ENCODE measurements at places on chromosomes 4 and X.

DNA sequence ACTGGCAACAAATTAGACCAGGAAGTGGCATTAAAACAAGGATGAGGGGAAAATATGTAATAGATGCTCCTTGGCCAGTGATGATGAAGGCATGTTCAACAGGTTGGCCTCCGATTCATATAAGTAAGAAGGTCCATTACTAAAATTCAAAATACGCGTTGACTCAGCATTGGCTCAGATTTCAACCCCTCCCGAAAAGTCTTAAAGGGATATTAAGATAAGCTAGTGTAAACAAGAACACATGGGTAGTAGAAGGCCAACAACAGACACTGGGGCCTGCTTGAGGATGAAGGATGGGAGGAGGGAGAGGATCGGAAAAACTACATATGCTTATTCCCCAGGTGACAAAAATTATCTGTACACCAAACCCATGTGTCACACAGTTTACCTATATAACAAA is 19.1 kb upstream of the LAP3 start:
- no peak for DNase-seq

- DNase-seq = no peak
Measured at GRCh38 chr4:109993116-109993515, 80.4 kb downstream of the EGF start.

DNA sequence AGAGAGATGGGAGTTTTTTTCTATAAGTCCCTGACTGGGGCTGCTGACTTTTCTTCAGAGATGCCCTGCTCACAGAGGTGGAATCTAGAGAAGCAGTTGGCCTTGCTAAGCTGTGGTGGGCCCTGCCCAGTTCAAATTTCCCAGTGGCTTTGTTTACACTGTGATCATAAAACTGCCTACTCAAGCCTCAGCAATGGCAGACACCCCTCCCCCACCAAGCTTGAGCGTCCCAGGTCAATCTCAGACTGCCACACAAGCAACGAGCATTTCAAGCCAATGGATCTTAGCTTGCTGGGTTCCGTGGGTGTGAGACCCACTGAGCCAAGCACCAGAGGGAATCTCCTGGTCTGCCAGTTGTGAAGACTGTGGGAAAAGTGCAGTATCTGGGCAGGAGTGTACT is 199.8 kb upstream of the WDFY3 start:
- no peak for DNase-seq

- DNase-seq = no peak
Measured at GRCh38 chrX:123899701-123900100, 39.8 kb downstream of the XIAP start.

- DNase-seq = peak; percentile 55
Measured at GRCh38 chrX:42943051-42943974, 165.3 kb upstream of the PPP1R2C start.

DNA sequence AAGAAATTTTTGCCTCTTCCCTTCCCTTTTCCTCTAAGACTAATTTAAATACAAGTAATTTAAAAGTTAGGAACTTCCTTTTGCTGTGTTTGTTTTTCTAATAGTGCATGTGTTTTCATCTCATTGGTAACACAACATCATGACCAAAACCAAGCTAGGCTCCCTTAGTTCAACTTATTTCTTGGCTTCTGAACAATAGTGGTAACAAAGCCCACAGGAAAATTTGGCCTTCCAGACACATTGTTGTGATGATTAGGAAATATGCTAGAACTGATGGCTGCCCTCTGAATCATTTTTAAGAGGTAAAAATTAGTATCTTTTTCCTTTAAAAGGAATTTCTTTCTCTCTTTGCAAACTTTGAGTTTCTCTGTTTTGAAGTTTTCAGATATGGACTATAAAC is 25.5 kb upstream of the TEC start:
- DNase-seq = no peak

- DNase-seq = no peak
Measured at GRCh38 chr4:16607241-16608066, 291.0 kb downstream of the LDB2 start.

DNA sequence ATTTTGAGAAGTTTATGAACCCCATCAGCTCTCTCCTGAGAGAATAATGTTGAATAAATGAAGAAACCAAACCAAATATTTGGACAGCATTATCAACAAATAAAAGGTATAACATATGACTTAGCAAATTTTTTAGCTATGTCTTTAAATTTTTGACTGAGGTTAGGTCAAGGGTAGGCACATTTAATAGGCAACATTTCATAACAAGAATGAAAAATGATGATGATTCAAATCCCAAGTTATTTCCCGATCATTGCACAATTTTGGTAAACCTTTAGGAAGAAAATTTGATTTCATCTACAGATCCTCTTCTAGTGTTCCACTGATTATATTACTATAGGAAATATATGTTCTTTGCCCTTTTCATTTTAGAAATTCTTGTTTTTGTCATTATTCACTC is 123.7 kb upstream of the TLR3 start:
- no peak for DNase-seq

- no peak for DNase-seq
Measured at GRCh38 chr4:8387615-8388527, 52.7 kb downstream of the ACOX3 start.

DNA sequence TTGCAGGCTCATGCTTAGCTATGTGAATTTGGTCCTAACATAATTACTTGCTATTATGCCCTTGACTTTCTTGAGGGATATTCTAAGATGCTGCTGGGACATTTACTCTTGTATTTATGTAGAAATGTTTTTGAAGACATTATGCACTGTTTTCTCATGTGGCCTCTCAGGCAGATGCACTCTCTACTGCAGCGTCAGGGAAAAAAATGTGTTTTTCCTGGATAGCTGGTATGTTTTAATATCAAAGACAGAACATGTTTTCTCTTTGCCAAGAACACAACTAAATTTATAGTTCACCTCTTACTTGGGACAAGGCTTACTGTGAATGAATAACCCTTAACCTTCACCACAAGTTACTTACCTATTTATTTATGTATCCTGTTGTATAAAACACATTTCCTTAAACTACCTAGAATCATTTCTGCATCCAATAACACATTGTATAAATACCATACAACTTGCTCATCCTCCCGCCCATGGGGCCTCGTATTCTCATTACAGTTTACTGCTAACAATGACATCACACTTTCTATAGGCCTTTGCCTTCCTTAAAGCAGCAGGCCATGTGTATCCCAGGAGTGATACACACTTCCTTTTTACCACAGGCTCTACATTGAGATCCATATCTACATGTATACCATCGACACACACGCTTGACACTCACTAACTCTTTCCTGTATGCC is 178.7 kb downstream of the SLIT2 start:
- no peak for DNase-seq

- DNase-seq = no peak
Measured at GRCh38 chr4:56892691-56893090, 15.0 kb upstream of the REST start.

DNA sequence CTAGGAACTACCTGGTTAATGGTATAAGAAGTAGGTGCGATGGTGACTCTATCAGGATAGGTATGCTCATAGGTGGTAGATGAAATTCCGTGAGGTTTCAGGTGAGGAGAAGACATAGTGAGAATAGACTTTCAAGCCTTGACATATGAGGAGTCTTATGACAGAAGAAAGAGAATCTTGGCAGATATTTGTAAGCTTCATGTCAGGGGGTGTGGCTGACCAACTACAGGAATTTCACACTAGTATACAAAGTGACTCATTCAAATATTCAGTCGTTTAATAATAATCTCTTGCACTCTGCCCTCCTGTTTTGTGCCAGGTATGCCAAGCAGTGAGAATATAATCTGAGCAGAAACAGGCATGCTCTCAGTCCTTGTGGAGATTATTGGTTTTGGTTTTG is 22.8 kb downstream of the PACRGL start:
- no peak for DNase-seq

GRCh38 chrX:22969411-22969810 is 30.3 kb upstream of the DDX53 start:
- no peak for DNase-seq

DNA sequence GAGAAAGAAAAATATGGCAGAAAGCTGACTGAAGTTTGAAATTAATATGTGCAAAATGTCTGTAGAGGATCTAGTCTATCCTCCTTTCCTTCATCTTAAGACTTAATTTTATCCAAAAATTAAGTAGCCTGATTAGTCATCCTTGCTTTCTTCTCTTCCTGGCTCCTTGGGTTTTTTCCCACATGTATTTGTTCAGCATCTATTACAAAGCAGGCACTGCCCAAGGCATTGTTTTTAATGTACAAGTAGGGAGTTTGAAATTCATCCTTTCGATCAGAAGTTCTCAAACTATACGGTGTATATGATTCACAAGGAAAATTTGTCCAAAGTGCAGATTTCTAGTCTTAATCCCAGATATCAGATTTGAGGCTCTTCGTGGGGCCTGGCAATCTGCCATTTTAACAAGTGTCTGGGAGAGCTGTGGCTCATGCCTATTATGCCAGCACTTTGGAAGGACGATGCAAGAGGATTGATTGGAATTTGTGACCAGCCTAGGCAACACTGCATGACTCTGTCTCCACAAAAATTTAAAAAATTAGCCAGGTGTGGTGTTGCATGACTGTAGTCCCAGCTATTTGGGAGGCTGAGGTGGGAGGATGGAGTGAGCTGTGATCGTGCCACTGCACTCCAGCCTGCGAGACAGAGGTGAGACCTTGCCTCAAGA is 19.4 kb upstream of the YTHDC1 start:
- no peak for DNase-seq

DNA sequence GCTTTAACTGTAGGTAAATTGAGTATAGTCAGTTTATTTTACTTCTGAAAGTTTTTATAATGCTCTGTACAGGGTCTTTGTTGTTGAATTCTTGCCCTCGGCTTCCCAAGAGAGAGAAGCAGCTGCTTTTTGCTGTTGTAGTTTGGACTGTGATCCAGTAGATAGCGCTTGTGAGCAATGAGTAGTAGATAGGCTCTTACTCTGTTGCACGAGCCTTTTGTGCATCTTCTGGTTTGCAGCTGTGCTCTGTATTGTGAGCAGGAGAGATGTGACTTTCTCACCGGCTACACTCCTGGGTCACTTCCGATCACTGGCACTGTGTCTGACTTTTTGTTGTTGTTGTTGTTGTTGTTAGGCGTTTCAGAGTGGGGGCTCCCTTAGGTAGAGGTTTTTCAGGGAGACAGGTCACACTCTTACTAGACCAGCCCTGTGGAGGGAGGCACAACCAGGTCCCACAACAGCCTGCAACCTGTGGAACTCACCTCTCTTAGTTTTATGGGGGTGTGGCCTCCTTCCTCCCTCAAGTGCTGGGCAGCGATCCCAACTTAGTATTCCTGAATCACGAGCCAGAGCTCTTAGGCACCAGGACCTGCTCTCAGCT is 822.1 kb upstream of the GALNTL6 start:
- DNase-seq = no peak

DNA sequence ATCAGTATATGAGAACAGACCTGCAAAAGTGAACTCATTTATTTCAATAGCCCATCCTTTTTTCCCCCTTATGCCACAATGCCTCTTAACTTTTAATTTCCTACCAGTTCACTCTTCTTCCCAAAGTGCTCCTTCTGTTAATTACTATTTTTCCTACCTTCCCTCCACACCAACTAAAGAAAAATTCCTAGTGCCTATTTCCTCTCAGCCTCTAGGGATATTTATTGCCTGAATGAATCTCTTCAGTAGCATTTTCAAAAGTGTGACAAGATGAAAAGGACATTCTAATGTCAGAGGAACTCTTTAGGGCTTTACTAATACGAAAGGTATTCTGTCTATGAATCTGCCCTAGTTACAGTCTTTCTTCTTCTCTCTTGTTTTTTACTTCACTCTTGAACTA is 181.1 kb upstream of the SPRY1 start:
- no peak for DNase-seq

GRCh38 chrX:25083661-25084060 is 67.9 kb upstream of the ARX start:
- DNase-seq = no peak

GRCh38 chrX:133908223-133908955 is 77.0 kb downstream of the GPC3 start:
- DNase-seq = no peak

- DNase-seq = no peak
Measured at GRCh38 chr4:112119353-112119783, 25.9 kb upstream of the FAM241A start.

- DNase-seq = no peak
Measured at GRCh38 chrX:39830414-39830813, 267.3 kb downstream of the BCOR start.

GRCh38 chr4:26124753-26125321 is 196.0 kb upstream of the RBPJ start:
- DNase-seq = no peak

- DNase-seq = no peak
Measured at GRCh38 chr4:110371016-110371770, 104.8 kb upstream of the ENPEP start.

DNA sequence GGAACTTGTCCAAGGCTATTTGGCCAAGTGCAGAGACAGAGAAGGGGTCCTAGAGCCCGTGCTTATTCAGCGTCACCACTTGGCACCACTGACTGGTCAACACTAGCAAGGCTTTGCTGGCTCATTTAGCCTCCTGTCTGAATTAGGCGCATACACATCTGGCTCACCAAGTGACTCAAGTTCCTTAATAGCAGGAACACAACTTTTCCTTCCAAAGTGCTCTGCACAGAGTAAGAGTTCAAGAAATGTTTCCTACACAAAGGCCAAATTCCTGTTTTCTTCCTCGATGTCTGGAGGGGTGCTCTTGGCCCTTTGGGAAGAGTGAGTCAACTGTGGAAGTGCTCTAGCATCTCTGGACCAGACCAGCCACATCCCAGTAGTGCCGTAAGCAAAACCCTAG is 26.8 kb upstream of the CENPU start:
- DNase-seq = no peak

- DNase-seq = no peak
Measured at GRCh38 chrX:110723844-110724243, 71.8 kb downstream of the CHRDL1 start.

GRCh38 chr4:102474736-102475504 is 26.2 kb upstream of the NFKB1 start:
- DNase-seq = no peak

- no peak for DNase-seq
Measured at GRCh38 chrX:153595387-153595786, 3.6 kb downstream of the CCNQ start.

DNA sequence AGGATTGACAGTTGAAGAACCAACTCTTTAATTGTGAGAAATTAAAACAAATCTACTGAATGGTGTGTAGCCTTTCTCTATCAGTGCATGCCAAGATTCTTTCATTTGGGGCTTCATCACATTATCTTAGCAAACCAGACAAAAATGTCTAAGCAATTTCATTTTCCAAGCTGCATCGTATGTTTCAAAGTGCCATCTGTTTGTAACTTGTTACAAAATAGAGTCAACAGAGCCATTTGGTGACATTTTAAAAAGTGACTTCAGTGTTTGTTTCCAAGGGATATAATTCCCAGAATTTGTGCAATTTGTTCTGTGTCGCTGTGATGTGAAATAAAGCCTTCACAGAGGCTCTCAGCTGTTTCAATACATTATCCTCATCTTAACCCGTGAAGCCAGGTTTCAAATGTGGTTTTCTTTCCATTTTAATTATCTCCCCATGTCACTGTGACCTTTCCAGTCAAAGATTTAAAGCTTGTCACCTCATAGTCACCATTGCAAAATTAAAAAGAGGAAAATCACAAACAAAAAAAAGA is 46.0 kb upstream of the C1QTNF7 start:
- DNase-seq = no peak

- DNase-seq = peak; percentile 21
Measured at GRCh38 chr4:153221783-153222706, 17.8 kb downstream of the TRIM2 start.
